Right lung (tissue), 10 donors: ENCODE measurements at places on chromosomes 11 and 22.

GRCh38 chr11:88059326-88059725 lies 115.9 kb downstream of the RAB38 start:
- DNase-seq: no peak

DNA sequence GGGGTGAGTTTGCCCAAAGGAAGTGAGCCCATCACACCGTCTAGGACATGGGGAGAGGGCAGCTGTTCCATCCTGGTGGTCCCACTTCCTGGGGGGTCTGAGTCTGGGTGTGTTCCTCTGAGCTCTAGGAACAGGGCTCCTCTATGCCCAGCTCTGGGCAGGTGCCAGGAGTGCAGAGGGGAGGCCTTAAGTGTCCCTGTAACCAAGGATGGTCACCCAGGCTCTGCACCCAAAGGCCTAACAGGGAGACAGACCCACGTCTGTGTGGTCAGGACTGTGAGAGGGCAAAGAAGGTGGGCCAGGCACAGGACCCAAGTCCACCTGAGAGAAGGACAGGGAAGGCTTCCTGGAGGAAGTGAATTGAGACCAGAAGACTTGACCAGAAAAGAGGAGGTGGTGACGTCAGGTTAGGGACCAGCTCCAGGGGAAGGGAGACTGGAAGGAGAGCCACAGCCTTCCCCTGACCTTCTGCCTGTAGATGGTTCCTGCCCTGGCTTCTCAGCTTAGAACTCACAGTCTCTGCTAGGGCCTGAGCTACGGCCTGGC lies 11.3 kb upstream of the TCF20 start:
- DNase-seq: no peak

GRCh38 chr11:128690665-128691101 lies 3.2 kb upstream of the FLI1 start:
- DNase-seq: no peak

- no peak for DNase-seq
Measured at GRCh38 chr22:42307806-42308563, 37.5 kb upstream of the TCF20 start.

DNA sequence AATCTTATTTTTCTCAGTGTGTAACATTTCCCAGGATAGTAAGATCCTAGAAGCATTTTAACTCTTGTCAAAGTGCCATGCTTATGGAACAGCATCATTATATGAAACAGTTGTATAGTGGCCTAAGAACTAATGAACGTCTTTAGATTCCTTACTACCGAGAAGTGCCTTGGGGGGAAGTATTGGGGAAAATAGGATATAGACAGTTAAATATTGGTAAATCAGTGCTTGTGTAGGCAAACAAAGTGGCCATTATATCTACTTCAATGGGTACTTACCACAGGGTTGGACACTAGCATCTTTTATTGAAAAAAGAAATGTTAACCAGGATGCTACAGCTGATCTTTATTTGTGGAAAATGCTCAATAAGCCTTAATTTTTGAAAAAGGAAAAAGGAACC lies 11.3 kb downstream of the FAR1 start:
- DNase-seq: no peak

GRCh38 chr11:40819230-40819629 lies 640.2 kb downstream of the LRRC4C start:
- DNase-seq: no peak

DNA sequence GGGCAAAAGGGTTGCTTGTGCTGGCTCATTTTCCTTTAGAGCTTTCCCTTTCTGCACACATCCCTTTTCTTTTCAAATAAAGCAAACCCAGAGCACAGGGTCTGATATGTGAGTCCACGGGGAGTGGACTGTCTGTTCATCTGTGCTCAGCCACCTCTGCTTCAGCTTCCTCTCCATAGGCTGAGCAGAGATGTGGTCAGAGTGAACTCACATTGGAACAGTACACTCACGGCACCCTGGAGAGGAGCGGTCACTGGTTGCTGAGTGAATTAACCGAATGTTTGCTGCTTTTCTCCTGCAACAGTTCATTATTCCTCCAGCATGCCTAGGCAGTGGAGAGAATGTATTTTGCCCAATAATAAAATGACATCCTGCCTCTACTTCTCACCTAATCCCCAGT lies 36.3 kb upstream of the CABP7 start:
- DNase-seq: no peak

GRCh38 chr11:123137431-123138224 lies 57.4 kb downstream of the CLMP start:
- peak; percentile 83 for DNase-seq

- DNase-seq: no peak
Measured at GRCh38 chr11:87259736-87260135, 222.0 kb downstream of the TMEM135 start.

DNA sequence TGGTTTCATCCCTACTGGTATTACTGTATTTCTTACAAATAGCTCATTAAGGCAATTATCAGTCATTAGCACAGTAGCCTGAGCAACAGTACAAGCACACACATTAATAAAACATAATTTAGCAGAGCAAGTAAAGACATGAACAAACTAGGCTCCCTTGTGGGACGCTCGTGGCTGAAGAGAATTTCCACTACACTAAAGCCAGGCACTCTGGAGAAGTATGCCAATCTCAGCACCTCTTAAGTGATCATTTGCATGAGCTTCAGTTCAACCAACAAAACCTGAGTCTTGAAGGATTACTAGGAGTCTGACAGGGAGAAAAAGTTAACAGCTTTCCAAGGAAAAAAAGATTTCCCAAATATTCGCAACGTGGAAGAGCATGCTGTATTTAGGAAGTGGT lies 109.1 kb downstream of the LARGE1 start:
- no peak for DNase-seq

DNA sequence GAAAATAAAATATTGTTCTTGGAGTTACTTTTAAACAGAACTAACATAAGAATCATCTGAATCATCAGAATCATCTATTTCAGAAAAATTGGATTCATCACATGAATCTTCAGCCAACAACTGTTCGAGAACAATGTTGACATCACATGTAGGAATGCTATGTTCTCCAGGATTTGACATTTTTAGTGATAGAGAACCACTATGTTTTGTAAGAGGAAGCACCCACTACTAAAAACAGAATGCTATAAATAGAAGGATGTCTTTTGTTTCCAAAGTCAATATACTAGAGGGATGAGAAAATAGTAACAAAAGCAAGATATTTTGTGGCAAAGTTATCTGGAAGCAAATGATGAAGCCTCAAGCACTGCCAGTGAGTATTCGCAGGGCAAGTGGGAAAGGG lies 263.4 kb upstream of the DDI1 start:
- DNase-seq: no peak

- DNase-seq: no peak
Measured at GRCh38 chr22:40023341-40023841, 28.6 kb downstream of the FAM83F start.

DNA sequence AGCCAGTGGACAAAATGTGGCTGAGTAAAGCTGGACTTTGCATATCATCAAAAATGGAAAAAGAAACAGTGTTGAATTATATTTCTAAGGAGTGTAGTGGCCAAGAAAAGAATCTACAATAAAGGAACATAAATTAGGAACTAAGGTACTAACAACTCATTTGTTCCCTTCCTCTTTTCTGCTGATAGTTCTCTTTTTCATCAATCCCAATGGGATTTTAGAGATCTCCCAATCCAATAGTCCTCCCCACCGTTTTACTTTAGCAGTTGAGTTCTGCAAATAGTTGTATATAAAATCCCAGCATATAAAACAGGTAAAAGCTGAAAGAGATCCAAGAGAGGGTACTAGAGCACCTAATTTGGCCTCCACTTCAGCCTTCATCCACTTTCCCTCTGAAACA lies 2.0 kb downstream of the PRCP start:
- DNase-seq: no peak

GRCh38 chr11:95849087-95849825 lies 59.0 kb downstream of the CEP57 start:
- peak; percentile 42 for DNase-seq

DNA sequence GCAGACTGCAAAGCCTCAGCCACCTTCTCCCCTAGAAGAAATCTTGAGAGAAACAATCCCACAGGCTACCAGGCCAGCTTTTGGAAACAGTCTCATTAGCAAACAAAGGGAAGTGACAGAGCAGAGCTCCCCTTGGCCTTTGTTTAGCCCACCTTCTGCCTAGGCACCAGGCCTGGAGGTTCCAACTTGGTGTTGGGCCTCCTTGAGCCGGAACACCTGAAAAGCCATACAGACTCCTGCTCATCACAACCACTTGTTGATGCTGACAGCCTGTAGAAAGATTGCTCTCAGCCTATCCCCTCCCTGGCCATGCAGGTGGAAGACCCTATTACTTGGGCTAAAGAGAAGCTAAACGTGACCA lies 26.6 kb downstream of the KCNQ1OT1 start:
- DNase-seq: no peak

GRCh38 chr22:49550141-49550430 lies 277.6 kb downstream of the BRD1 start:
- DNase-seq: no peak

DNA sequence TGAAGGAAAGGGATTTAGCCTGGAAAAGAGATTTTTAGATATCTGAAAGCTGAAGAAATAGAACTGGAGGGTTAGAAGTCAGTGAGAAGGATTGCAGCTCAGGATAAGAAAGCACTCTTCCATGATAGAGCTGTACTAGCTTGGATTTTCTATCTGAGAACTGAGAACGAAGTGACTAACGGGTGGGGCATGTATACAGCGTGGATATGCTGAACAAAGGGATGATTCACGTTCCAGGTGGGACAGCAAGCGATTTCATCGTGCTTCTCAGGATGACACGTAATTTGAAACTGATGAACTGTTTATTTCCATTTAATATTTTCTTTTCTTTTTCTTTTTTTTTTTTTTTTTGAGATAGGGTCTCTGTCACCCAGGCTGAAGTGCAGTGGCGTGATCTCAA lies 53.0 kb downstream of the GRAMD1B start:
- no peak for DNase-seq

DNA sequence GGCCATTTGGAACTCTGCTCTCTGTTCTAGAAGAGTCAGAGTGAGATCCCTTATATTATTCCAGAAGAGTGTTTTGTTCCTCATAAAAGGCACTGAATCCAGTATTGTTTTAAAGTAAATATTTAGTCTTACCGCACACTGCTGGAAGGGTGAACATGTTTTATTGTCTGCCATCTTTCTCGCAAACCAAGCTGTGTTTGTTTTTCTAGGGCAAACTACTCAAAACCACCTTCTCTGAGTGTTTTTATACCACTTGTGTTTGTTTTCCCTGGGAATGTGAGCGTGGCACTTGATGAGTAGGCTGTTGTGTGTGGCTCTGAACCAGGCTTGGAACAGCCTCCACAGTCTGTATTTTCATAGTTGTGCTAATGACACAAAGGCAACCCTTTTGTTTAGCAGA lies 89.8 kb downstream of the DBX1 start:
- no peak for DNase-seq

- no peak for DNase-seq
Measured at GRCh38 chr11:579830-580601, 3.7 kb downstream of the PHRF1 start.

GRCh38 chr22:35479985-35480550 lies 60.6 kb upstream of the RASD2 start:
- no peak for DNase-seq

- no peak for DNase-seq
Measured at GRCh38 chr11:3049430-3050243, 7.6 kb downstream of the CARS1 start.

DNA sequence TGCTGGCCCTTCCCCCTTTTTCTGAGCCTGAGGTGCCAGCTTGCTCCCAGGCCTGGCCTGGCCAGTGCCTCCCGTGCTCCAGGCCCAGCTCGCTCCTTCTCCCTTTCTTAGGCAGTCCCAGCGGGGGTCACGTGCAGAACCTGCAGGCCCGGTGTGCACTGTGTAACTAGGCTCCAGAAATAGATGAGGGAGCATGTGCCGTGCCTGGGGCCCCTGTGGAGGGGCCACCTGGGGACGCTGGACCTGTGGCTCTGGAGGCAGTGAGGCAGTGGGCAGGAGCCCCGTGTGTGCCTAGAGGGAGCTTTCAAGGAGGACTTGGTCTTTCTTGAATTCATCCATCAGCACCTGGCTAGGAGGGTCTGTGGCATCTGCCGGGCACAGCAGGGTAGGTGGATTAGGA lies 11.5 kb downstream of the PTDSS2 start:
- DNase-seq: no peak

- no peak for DNase-seq
Measured at GRCh38 chr22:27378995-27379394, 422.6 kb downstream of the MN1 start.

DNA sequence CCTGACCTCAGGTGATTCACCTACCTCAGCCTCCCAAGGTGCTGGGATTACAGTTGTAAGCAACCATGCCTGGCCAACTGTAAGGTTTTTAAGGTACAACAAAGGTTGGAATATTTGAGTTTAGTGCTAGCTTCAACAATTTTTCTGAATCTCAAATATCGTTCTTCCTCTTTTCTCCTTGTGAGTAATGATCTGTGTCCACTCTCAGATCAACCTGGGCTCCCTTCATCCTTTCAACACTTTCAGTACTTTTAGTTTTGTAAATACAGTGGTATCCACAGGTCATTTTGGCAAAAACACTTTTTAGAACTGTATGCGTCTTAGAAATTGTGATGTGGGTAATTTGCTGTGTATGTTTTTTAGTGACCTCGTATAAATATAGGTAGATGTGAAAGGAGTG lies 7.9 kb downstream of the PACS1 start:
- no peak for DNase-seq

- DNase-seq: no peak
Measured at GRCh38 chr11:10091314-10092045, 202.5 kb downstream of the SBF2 start.

- no peak for DNase-seq
Measured at GRCh38 chr11:94217705-94218104, 86.7 kb upstream of the IZUMO1R start.

DNA sequence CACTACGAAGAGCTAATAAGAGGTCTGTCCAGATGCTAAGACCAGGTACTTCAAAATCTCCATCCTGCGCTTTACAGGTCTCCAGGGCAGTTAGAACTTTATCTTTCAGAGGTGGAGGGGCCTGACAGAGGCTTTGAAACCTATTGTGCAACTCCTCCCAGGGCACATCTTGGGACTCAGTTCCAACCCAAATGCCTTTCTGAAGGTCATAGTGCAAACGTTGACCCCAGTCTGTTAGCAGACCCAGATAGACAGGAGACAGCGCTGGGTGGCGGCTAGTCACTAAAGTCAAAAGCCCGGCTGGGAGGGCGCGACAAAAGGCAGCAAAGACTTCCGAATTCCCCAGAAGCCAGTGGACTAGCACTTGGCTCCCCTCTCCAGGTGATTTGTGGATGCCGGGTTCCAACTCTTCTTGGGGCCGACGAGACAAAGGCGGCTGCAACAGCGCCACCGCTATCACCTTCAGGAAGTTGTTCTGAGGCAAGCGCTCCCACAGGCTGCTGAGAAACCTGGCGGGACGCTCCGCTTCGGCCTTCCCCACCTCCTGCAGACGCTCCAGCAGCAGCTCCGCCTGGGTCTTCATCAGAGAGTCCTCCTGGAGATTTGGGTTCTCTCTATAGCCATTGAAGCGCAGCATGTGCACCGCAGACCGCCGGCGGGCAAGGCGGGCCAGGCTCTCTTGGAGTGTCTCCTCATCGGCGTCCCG lies 728 bp downstream of the FANCF start:
- DNase-seq: peak; percentile 65

- no peak for DNase-seq
Measured at GRCh38 chr11:78786086-78786485, 211.4 kb upstream of the NARS2 start.
